Gastroesophageal sphincter (tissue), 4 donors: ENCODE measurements at places on chromosomes 6 and 20.

- ATAC-seq: peak; percentile 65
Measured at GRCh38 chr6:56692523-56693245, 50.0 kb upstream of the DST start.

DNA sequence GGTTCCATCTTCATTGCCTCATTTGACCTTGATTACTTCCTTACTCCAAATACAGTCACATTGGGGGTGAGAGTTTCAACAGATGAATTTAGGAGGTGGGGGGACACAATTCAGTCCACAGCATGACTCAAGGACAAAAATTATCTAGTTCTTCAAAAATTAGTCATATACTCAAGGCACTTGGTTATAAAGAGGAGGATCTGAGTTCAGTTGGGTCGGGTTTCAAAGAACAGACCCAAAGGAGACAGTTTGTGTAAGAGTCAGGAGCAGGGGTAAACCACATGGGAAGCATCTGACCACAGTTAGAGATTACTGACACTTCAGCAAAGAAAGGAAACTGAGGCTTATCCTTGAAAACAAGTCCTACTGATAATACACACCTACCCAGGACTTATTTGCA is 138.0 kb downstream of the TBC1D7 start:
- no peak for ATAC-seq

GRCh38 chr20:25285091-25285647 is 37.3 kb downstream of the PYGB start:
- no peak for ATAC-seq

GRCh38 chr6:168128631-168129291 is 49.7 kb upstream of the FRMD1 start:
- no peak for ATAC-seq

DNA sequence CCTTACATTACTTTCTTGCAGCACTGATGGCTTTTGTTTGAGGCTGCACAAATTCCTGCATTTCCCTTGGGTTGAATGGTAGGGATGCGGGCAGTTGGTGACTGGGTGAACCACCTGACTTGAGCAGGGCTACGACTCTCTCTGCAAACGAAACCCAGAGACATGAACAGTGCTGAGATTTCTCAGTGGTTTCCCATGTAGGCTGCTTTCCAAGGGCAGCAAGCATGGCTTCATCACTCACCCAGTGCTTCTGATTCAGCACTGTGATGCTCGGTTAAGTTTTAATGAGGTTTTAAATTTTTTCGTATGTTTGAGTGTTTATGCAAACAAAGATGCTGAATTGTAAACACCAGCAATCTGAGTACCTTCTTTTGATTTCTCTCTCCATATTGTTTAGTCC is 127.2 kb downstream of the MTHFD1L start:
- no peak for ATAC-seq

DNA sequence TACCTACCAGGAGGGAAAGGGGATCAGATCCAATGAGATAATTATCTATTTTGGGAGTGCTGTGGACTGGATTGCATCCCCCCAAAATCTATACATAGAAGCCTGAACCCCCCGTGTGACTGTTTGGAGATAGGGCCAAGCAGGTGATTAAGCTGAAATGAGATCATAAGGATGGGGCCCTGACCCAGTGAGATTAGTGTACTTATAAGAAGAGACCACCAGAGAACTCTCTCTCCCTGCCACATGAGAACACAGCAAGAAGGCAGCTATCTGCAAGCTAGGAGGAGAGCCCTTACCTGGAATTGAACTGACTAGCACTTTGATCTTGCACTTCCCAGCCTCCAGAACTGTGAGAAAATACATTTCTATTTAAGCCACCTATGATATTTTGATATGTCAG is 132.2 kb upstream of the NOX3 start:
- no peak for ATAC-seq

DNA sequence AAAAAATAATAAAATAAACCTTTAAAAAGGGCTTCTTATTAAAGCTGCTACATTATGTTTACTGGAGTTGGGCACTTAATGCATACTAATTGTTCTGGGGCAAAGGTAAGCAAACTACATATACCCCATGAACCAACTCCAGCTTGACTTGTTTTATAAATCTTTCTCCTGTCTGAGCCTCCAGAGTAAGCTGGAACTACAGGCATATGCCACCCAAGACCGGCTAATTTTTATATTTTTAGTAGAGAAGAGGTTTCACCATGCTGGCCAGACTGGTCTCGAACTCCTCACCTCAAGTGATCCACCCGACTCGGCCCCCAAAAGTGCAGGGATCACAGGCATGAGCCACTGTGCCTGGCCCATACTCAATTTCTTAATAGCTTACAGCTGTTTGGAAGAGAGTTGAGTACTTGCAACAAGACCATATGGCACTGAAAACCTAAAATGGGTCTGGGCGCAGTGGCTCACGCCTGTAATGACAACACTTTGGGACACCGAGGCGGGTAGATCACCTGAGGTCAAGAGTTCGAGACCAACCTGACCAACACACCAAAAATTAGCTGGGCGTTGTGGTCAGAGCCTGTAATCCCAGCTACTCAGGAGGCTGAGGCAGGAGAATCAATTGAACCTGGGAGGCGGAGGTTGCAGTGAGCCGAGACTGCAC is 19.9 kb downstream of the ROMO1 start:
- no peak for ATAC-seq

GRCh38 chr6:30135757-30136156 is at the start of gene TRIM40:
TSS of gene TRIM40 (plus strand) at chr6:30136140. CDS start at chr6:30137037, 897 bp downstream.
- ATAC-seq: no peak

GRCh38 chr6:159762681-159763293 is 942 bp downstream of the ACAT2 start:
- peak; percentile 1 for ATAC-seq

DNA sequence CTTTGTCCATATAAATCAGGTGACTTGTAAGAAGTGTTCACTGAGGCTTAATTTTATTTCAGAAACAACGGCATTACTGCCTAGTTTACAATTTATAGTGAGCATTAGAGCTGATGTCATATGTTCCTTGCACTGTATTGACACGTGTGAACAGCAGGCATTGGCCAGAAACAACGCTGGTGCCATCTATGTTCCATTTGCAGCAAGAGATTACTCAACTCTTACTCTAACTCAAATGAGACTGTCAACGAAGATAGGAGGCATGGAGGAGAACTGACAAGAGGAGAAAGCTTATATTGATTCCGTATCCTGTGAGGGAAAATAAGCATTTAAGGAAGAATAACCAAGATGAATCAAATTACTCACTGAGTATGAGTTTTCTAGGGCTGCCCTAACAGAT is 48.4 kb downstream of the MTFR2 start:
- no peak for ATAC-seq

DNA sequence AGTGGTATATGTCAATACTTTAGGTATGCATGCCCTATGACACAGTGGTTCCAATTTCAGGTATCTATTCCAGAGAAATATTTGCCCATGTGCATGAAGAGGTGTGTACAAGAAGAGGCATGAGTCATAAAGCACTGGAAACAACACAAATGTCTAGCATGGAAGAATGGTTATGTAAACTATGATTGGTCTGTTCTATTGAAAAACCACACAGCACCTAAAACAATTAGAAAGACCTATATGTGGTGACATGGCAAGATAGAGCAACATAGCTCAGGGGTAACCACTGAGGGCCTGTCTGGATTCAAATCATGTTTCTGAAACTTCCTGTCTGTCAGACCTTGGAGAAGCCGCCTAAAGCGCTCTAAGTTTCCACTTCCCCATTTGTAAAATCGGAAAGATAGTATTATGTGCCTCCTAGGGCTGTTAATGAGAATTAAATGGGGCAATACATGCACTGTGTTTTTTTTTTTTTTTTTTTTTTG is 76.0 kb upstream of the SHLD1 start:
- ATAC-seq: no peak

- no peak for ATAC-seq
Measured at GRCh38 chr6:148470156-148470555, 127.5 kb downstream of the SASH1 start.

DNA sequence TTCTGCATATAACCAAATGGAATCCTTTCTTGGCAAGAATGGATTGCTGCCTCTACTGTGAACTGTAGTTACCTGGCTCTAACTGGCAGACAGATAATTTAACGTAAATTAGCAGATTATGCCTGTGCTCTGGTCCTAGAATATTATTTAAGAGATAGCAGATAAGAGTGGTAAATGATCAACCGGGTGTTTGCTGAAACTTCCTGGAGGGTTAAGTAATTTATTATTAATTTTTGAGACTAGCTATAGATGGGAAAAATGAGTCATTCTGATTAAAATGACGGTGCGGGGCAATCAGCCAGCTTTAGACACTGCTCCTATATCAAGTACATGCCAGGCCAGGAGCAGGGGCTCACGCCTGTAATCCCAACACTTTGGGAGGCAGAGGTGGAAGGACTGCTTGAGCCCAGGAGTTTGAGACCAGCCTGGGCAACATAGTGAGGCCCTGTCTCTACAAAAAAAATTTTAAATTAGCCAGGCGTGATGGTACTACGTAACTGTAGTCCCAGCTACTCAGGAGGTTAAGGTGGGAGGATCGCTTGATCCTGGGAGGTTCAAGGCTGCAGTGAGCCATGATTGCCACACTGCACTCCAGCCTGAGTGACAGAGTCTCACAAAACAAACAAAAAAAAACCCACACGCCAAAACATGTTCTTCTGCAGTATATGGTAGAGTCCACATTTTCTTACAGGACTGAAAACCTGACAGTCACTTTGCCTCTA is 22.6 kb downstream of the B4GALT5 start:
- no peak for ATAC-seq

- ATAC-seq: no peak
Measured at GRCh38 chr20:3606021-3606420, 57.2 kb downstream of the GFRA4 start.

GRCh38 chr6:41247882-41248705 is 19.9 kb downstream of the TREML4 start:
- no peak for ATAC-seq

DNA sequence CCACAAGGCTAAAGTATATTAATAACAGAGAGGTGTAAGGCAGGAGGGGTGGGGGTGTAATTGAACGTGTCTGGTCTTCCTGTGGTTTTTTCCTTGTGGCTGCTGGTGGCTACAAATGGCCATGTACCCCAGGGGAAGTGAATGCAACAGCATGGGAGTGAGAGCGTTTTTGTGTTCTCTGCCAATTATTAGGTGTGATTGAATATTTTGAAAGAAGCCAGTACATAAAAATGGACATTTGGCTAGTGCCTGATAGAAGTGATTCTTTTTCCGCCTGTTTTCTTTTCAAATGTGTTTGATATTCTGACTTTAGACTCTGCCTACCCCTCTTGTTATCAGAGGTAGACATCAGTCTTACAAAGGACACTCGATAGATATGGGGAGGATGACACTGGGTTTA is 141.3 kb downstream of the PRL start:
- ATAC-seq: no peak

DNA sequence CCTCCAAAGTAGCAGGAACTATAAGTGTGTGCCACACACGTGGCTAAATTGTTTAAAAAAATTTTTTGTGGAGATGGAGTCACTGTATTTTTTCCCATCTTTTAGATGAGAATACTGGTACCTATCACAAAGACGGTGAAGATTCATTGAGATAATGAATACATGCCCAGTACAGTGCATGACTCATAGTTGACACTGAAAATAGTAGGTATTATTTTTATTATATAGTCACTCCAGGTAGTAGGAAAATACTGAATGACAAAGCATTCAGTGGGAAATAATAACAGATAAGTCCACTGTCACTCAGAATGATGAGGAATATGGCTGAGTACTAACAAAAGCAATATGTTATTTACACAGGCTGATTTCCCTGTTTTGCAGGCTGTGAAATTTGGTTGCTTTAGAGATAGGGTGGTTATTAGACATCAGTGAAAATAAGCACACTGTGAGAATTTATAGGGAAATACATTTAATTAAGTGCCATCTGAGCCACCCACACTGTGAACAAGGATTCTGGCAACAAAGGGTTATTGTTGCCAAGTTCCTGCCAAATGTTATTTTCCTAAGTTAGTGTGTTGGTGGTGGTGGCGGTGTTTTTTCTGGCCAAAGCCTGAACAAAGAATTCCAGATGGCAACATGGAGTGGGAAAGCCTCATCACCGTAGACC is 129.8 kb upstream of the FOXQ1 start:
- no peak for ATAC-seq

DNA sequence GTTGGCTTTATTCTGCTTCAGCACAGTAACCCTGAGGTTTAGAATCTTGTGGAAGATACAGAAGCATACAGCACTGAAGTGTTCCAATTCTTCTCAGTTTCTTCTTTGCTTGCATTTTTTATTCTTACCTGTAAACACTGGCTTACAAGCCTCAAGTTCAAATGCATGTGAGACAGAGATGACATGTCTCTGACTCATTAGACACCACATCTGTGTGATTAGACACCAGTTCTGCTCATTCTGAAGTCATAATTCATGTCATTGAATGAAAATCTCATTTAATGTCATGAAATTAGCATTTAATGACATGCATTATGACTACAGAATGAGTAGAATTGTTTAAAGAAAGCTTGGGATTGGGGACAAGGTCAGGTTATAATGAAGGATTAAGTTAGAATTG is 5.8 kb downstream of the GZF1 start:
- no peak for ATAC-seq

GRCh38 chr20:58989196-58989595 is 8.1 kb downstream of the NELFCD start:
- no peak for ATAC-seq

DNA sequence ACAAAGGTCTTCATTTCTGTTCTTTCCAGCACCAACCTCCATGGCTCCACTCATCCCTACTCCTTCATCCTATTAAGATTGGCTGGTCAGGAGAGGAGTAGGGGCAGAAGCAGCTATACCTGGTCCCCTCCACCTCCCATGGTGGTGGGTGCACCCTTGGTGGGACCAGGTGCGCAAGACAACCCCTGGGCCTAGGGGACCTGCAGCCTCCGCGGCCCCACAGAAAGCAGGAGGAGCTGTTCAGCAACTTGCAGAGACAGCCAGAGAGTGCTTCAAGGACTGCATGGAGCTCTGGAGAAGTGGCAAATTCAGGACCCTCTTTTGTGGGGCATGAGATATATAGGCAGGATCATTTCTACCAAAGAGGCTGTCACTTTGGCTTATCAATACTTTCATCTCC is 9.8 kb downstream of the ULBP2 start:
- no peak for ATAC-seq

DNA sequence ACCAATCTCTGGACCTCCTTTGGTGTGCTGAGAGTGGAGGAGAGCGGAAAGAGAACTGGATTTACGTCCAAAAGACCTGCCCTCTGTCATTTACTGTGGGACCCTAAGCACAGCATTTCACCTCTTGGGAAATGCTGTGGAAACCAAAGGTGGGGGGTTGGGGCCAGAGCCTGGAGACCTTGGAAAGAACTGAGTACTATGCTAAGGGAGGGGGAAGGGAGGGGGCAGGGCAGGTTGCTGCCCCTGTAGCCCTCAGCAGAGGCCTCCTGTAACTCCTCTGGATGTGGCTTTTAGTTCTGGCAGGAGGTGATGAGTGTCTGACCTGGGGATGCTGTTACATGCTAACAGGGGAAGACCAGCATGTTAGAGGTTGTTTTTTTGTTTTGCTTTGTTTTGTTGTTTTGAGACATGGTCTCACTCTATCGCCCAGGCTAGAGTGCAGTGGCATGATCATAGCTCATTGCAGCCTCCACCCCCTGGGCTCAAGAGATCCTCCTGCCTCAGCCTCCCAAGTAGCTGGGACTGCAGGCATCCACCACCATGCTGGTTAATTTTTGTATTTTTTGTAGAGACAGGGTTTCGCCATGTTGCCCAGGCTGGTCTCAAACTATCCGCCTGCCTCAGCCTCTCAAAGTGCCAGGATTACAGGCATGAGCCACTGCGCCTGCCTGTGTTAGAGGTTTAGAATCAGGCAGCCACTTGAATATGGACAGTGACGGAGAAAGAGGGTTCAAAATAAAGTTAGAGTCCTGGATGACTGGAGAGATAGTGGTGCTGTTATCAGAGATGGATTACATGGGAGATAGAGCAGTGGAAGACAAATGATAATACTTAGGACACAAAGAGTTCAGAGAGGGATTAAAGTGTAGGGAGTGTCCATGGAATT is 18.4 kb upstream of the PARD6B start:
- ATAC-seq: no peak
